ENCODE measurements at places on chromosomes 7 and 10.

GRCh38 chr10:132120734-132121510, 55.2 kb downstream of the JAKMIP3 start:
- DNase-seq, result no peak

DNA sequence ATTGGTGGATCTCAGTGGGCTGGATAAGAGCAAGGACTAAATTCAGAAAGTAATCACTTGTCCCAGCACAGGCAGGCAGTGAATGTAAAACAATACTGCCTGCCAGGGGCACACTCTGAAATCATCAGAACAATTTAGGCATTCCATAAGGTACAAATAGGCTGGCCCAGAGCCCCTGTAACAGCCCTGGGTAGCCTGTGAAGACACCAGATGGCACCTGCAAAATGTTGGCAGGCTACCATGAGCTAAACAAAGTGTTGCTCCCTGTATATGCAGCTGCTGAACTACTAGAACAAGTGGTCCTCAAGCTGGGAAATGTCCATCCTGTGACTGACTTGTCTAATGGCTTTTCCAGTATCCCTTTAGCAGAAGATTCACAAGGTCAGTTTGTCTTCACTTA, 3.0 kb upstream of the PRSS37 start:
- DNase-seq, result no peak

GRCh38 chr7:107907790-107908189, 16.8 kb downstream of the DLD start:
- DNase-seq, result no peak

DNA sequence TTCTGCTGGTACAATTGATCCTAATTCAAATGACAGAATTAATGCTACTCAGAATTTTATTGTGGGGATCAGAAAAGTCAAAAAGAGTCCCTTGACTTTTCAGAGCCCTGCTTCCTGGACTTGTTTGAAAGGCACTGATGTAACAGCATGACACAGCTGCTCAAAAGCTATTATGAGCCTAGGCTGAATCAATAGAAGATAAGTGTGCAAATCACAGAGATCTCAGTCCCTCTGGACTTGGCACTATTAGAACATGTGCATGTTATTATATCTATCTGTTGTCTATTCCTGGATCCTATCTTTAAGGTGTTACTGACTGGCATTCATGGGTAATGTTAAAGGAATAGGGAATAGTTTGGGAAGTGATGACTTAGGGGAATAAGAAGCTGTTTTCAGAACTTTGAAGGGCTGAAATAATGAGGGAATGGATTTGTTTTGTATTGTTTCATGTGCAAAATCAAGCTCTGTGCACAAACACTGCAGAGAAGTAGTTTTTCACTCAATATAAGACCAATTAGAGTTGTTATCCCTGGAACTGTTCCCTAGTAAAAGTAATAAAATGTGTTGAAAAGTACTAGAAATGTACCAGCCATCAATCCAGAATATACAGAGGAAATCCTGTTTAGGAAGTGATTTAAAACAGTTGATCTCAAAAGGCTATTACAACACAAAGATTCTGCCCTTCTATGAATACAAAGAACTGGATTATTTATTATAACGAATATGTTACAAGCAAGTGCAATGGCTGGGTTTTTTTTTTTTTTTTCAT, 814.9 kb upstream of the C7orf33 start:
- no peak for DNase-seq

DNA sequence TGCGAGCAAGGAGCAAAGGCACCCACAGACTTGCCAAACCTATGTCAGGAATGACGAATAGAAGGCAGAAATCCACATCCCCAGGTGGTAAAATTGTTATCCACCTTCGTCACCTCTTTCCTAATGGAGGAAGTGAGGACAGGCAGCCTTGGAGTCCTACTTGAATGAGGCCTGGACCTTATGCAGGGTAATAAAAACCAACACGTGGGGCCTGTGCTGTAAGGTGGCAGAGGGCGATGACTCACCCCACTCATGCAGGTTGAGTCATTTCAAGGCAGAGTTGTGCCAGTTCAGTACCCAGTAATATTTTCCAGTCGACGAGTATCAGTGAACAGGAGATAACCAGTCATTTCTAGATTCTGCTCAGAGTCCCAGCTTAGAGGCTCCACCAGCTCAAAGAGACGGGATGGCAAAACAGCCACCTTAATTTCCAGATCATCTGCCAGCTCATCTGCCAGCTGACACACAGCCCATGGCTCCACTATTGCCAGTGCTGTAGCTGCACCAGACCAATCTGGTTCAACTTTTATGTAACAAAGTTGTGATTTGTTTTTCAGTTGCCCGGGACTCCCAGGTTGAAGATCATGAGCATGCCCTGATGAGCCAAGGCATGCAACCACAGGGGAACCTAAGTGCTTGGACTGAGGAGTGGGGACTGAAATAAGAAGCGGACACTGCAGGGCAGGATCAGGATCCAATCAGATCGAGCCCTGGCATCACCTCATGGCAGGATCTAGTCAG, 176.2 kb upstream of the ITGB1 start:
- peak; percentile 88 for DNase-seq

DNA sequence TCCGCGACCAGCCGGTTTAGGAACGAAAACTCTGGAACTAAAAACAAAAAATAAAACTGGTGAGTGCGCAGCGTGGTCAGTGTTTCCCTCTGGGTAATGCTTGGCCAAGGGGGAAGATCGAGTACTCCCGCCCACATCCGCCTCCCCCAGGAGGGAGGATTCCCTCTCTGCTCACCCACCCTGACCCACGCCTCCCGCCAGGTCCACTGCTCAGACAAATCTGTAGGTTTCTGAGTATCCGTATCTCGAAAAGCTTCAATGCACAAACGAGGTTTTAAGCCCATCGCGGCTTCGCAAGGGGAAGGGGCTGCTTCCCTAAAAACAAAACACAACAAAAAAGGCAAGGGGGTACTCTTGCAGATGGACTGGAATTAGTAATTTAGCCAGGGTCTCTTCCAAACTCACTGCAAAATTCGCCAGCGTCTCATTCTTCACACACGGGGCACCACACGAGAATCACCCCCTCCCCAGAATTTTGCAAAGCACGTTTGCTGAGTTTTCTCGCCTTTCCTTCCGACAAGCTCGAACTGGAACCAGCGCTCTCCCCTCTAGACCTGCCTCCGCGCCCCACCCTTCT, 75.2 kb downstream of the INSIG1 start:
- DNase-seq, result no peak

DNA sequence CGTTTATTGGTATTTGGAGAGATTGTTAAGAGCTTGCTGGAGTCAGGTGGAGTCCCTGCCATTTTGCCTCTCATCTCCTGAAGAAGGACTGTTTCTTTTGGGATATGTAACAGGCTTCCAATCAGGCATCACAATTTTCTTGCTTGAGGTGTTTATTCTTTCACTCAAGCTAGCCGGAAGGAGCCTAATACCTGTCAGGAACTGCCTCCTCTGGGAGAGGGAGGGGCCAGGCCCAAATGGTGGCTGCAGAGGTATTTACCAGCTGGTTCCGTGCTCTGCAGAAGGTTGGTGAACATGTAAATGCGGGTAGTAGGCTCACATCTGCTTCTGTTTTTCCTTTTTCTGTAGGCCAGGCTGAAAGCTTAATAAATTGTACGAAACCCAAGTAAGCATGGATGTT, 114.0 kb downstream of the TCF7L2 start:
- DNase-seq, result no peak

GRCh38 chr10:121362026-121362425, 236.2 kb downstream of the FGFR2 start:
- DNase-seq, result no peak

DNA sequence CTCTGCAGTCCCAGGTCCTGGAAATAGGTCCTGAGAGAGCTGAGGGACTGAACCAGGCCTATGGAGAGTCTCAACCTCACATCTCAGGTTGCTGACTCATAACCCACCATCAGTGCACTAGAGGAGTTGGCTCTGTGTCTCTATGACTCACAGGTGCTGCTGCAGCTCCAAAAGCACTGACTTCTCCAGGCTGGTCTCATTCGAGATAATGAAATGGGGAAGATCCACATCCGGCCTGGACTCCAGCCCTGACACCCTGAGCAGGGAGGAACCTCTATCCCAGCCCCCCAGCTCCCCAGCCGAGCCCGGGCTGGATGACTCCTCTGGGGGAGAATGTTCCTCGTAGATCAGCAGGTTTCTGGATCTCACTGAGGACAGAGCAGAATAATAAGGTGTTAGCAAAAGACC, 35.5 kb upstream of the DGKI start:
- no peak for DNase-seq

DNA sequence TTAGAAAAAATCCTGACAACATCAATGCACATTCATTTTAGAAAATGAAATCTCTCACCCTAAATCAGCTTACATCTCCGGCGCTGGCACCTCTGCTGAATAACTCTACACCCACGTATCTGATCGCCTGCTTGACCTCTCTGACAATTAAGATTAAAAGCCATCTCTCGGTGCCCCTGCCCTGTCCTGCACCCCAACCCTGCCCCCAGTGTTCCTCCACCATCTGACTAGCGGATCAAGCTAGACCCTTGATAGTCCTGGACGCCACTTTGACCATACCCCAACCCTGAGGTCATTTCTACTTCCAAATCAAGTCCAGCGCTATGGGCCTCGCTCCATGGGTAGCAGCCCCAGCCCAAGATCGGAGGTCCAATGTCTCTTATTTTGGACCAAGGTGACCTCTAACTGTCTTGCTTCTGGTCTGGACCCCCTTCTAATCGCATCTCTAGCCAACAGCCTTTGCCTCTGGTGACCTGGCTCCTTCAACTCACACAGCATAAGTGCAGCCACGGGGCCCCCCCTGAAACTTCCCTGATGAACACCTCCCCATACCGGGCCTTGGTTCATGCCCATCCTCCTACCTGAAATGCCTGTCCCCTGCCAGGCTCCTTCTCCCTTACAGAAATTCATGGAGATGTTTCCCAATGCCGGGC, 28.5 kb downstream of the BTBD16 start:
- no peak for DNase-seq

DNA sequence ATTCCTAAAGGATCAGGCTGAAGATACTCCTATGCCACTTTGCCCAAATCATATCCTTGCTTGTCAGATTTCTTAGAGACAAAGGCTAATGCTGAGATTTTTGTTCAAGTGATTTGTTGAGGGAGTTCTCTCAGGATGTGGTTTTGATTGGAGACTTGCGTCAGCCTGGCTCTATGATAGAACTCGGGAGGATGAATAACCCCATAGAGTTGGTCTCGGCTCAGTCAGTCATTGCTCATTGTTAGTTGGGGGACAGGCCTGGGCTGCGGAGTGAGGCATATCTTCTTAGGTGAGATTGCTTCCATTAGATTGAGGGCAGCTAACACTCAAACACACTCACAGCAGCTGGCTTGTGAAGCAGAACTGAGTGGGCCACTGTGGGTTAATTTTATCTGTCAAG, 203.4 kb downstream of the KIF20B start:
- DNase-seq, result no peak

- DNase-seq, result no peak
These were observed 19.4 kb upstream of the TM9SF3 start for GRCh38 chr10:96606216-96606615.

DNA sequence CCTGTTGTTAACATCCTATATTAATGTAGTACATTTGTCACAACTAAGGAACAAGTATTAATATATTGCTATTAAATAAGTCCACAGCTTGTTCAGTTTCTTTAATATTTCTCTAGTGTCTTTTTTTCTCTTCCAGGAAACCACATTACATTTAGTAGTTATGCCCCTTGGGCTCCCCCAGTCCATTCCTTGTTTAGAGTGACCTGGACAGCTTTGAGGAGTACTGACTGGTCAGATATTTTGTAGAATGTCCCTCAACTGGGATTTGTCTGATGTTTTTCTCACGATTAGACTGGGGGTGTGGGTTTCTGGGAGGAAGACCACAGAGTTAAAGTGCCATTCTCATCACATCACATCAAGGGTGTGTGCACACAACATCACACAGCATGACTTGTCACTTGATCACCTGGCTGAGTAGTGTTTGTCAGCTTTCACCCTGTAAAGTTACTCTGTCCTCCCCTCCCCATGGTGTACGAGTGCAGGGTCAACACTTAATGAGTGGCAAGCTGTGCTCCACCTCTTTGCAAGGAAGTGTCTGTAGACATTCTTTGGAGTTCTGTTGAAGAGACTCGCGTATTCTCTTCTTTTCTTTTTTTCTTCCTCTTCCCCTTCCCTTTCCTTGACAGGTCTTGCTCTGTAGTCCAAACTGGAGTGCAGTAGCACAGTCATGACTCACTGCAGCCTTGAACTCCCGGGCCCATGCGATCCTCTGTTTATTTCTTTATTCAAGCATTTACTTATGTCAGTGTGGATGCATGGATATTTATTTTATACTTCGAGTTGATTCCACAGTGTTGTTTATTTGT, 10.2 kb downstream of the LMTK2 start:
- DNase-seq, result no peak

DNA sequence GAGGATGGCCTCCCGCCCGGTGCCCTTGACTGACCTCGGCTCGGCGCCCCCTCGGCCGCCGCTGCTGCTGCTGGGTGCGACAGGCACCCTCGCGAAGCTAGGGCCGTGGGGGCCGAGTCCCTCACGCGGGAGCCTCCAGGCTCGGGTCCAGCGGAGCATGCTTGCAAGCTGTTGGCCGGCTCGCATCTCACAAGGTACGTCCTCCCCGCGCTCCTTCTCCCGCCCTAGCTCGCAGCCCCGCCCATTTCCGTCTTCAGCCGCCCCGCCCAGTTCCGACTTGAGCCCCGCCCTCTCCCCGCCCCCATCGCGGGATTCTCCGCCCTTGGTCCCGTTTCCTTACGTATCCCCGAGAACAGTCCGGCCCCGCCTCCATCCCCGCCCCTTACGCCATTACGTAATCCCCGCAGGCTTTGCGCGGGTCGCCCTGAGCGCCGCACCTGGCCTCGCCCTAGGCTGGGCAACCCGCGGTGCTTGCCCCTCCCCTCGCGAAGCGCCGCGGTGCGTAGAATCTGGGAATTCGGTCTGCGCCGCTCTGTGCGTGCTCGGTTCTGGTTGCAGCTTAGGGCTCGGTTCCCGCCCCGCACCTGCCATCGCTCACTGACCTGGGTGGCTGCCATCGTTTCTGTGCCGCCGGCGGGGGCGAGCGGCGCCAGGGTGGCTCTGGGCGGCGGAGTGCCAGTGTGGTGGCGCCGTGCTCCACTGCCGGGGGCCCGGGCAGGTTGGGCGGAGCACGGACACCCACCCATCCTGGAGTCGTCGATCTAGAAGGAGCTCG, at the start of gene ABHD11:
Gene ABHD11, minus strand, starts transcription at position 191 of the 775 bp plus-strand sequence. Its CDS starts 32 bp downstream, at position 159.
- peak; percentile 97 for DNase-seq

DNA sequence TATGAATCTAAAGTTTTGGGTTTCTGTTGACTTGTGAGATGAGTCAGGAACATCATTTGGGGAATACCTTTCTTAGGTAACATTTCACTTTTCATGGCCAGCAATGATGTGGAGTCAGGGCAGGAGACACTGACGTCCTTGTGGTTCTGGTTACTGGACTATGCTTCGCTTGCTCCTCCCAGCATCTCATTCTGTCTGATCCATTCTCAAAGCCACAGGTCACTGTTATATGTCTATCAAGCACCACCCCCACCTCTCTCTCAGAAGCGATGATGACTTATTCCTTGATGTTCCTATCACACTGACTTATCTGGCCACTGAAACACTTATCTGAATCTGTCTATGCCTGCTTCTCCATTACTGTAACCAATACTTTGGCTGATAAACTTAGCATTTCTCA, 51.6 kb downstream of the TES start:
- DNase-seq, result no peak
